Activated T-helper 17 cell treated with anti-CD3 and anti-CD28 coated beads, Interleukin-2, amount 50 U/mL, for 72 hours (primary cell): ENCODE measurements at places on chromosomes 2 and 18. TPM values are rescaled to one million over a fixed set of nuclear protein-coding genes. Genes with fewer than 3 reads are reported as not detected.
A peak's percentile ranks its signal among the peaks of the same experiment; 100 is the strongest.

Gene DCDC2C
- total RNA-seq, result not detected

Gene SCLY
- 56.2 TPM for total RNA-seq

Gene PAX3
- total RNA-seq, result not detected

Gene PRKAG3
- total RNA-seq, result not detected

DNA sequence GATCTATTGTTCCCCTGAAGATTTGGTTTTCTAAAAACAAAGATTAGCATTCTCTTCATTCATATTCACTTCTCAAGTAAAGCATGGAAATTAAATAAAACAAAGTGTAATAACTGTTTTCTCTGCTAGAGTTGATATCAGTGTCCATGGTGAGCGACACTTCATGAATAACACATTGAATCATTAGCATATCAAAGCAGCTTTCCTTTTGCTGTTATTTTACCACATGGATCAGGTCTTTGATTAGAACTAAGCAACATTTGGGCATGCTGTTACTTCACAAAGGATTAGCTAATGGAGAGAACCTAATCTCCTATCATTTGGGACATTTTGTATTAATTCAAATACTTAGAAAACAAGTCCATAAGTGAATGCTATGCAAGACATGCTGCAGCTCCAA lies 368.8 kb upstream of the CDH19 start:
- ATAC-seq, result no peak

DNA sequence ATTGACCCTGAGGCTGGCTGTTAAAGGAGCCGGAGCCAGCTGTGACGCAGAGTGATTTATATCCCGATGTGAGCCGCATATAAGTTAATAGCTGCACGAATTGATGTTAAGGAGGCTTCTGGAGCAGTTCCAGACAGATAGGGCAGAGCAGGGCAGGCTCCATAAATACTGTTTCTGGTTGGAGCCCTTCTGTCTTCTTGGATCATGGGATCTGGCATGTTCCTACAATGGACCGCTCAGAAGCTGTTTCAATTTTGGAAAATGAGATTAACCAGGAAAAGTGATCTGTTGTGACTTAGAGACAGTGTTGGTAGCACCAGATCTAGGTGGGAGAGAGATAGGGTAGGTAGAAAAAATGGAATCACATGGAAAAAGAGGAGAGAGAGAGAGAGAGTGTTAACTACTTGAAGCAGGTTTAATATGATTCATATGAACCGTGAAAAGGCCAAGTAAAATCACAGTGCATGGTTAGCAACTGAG lies 4.8 kb upstream of the IGFBP5 start:
- no peak for ATAC-seq

- ATAC-seq, result no peak
Measured at GRCh38 chr18:32021756-32022564, 3.3 kb downstream of the RNF125 start.

DNA sequence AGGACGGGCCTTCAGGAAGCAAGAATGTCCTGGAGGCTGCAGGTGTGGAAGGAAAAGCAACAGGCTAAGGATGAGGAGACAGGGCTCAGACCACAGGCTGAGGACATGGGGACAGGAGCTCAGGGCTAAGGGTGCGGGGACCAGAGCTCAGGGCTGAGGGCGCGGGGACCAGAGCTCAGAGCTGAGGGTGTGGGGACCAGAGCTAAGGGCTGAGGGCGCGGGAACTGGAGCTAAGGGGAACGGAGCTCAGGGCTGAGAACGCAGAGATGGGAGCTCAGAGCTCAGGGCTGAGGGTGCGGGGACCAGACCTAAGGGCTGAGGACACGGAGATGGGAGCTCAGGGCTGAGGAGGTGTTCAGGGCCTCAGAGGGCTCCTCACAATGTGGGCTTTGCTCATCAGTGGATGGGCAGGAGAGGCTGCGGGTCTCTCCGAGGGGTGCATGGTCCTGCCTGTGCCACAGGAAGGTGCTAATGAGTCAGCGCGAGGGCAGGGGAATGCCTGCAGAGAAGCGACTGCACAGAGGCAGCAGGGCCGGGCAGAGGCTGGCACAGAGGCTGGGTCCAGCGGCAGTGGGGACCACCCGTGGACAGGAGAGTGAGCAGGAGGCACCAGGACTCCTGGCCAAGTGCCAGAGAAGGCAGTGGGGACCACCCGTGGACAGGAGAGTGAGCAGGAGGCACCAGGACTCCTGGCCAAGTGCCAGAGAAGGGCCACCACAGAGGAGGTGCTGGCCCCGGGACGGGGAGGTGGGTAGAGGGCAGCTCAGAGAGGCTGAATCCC lies 271.7 kb downstream of the TWIST2 start:
- peak; percentile 25 for ATAC-seq

DNA sequence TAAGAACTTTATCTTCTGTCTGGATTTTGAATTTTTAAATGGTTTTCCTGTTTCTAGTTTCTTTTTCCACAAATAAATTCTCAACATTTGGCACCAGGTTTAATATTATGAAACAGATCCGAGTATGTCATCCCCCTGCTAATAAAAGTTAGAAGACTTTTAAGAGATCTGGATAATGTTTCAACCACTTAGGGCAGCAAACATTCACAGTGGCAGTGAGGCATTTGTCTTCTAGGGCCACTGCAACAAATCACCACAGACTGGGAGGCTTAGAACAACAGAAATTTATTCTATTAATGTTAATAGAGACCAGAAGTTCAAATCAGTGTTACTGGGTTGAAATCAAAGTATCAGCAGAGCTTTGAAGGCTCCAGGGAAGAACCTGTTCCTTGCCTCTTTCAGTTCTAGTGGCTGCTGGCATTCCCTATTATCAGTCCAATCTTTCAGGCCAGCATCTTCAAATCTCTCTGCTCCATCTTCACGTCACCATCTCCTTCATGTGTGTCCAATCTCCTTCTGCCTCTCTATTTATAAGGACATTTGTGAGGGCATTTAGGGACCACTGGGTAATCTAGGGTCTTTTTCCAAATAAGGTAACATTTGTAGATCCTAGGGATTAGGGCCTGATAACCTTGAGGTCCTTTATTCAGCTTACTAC lies 23.4 kb downstream of the ACSL3 start:
- ATAC-seq, result no peak
